ENCODE measurements at places on chromosomes 12 and 14.

GRCh38 chr12:108409481-108409880 lies 70.4 kb upstream of the CMKLR1 start:
- DNase-seq = no peak

DNA sequence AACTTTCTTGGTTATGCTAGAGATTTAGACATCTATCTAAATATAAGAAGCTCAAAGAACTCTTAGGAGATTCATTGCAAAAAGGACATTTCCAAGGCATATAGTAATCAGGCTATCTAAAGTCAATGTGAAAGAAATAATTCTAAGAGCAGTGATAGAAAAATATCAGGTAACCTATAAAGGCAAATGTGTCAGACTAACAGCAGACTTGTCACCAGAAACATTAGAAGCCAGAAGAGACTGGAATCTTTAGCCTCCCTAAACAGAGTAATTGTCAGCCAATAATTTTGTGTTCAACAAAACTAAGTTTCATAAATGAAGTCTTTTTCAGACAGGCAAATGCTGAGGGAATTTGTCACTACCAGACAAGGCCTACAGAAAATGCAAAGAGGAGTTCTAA lies 122.0 kb upstream of the SCAF11 start:
- DNase-seq = no peak

DNA sequence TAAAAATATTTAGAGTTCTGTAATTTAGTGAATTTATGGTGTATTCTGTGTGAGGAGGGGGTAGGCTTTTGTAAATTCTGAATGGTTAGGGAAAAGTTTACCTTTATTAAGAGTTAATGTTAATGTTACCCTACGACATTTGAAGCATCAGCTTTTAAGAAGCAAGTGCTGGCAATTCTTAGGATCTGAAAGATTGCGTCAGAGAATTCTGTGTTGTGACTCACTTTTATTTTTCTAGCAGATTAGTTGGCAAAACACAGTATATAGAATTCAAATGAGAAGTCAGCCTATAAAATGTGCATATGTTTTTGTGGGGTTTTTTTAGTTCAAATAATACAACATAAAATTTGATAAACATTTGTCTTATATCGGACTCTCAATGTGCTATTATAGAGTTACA lies 97.6 kb downstream of the RAD52 start:
- DNase-seq = no peak

GRCh38 chr12:13891902-13892301 lies 89.5 kb downstream of the GRIN2B start:
- no peak for DNase-seq

DNA sequence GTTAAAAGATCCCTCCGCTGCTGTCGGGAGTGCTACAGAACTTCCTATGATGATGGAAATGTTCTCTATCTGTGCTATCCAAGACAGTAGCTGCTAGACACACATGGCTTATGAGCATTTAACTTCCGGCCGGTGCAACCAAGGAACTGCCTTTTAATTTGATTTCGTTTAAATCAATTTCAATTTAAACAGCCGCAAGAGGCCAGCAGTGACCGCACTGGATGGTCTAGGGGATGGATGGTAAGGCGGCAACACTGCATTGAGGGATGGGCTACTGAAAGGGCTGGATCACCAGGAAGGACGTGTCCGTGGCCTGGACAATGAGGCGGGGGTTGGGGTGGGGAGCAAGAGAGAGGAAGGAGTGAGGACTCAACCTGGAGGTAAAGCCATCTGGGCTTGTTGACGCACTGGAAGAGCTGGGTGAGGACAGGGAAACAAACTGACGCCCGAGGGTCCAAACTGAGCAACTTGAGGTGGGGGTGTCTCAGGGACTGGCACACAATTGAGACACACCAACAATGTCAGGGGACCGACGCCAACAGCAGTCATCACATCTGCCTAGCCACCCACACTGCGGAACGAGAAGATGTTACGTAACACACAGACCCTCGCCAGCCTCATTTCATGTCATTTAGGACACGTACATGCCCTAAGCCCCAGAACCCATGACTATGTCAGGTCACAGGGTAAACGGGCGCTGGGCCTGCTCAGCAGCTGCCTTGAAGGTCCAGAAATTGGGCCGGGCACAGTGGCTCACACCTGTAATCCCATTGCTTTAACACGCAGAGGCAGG lies 57.6 kb downstream of the SCARB1 start:
- no peak for DNase-seq

- DNase-seq = peak; percentile 41
These were observed 13.7 kb downstream of the FOXJ2 start for GRCh38 chr12:8045952-8046944.

DNA sequence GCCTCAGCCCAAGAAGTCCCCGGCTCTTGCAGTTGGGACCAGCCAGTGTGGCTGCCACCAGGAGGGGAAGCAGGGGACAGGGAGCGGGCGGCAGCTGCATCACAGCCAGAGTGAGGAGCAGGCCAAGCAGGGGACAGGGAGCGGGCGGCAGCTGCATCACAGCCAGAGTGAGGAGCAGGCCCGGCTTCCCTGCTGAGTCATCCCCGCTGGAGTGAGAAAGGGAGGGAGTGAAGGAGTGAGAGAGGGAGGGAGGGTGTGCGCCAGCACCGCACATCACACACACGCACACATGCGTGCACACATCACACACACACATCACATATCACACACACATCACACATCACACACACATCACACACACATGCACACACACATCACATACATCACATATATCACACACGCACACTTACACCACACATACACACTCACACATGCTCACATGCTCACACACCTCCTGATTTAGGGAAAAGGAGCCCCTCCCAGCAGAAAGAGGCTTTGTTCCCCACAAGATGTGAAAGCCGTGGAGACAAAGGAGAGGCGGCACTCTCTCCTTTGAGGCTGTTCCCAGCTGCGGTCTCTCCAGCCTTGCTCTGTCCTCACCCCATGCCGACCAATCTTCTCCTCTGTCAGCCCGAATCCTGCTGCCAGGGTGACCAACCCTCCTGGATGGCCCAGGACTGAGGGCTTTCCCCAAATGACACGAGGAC lies 16.7 kb upstream of the ZDHHC22 start:
- DNase-seq = no peak

DNA sequence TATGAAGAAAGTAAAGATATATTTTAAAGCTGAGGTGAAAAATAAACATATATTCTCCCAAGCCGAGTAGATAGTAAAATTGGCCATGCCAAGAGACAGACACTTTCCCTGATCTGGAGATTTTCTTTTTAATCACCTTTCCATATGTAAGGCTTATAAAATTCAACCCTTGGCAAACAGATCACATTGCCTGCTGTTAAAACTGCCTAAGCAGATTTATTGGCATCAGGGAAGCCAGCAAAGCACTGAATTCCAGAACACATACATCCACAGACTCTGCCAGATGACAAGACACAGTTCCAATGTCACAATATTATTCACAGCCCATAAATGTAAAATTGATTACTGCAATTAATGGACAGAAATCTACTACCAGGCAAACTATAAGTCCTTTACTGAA lies 78.2 kb upstream of the GARIN2 start:
- peak; percentile 82 for DNase-seq

DNA sequence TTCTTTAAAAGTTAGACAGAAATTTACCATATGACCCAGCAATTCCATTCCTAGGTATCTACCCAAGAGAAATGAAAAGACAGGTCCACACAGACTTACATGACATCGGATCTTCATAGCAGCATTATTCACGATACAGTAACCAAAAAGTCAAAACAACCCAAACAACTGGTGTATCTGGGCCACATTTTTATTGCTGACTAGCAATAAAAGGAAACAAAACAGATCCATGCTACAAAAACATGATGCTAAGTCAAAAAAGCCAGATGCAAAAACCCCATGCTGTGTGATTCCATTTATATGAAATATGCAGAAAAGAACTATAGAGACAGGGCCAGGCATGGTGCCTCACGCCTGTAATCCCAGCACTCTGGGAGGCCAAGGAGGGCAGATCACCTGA lies 12.9 kb downstream of the TMEM120B start:
- DNase-seq = no peak

- no peak for DNase-seq
These were observed 72.4 kb downstream of the MAP1LC3B2 start for GRCh38 chr12:116631619-116632018.

- DNase-seq = no peak
These were observed 797.1 kb downstream of the NRXN3 start for GRCh38 chr14:78967111-78967809.

DNA sequence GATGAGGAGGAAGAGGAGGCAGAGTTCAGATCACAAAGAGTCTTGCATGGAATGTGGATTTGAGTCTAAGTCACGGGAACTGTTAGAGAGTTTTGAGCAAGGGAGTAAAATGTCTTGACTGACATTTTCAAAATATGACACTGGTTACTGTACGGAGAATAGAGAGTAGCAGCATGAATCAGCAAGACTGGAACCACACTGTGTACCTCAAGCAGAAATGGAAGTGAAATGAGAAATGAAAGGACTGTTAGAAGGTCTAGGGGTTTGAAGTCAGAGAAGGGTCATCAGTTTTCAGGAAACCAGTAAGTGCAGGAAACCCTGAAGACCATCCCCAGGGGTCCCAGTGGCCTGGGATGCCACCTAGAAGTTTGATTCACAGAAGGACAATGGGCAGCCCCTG lies 236.3 kb downstream of the GALC start:
- no peak for DNase-seq

DNA sequence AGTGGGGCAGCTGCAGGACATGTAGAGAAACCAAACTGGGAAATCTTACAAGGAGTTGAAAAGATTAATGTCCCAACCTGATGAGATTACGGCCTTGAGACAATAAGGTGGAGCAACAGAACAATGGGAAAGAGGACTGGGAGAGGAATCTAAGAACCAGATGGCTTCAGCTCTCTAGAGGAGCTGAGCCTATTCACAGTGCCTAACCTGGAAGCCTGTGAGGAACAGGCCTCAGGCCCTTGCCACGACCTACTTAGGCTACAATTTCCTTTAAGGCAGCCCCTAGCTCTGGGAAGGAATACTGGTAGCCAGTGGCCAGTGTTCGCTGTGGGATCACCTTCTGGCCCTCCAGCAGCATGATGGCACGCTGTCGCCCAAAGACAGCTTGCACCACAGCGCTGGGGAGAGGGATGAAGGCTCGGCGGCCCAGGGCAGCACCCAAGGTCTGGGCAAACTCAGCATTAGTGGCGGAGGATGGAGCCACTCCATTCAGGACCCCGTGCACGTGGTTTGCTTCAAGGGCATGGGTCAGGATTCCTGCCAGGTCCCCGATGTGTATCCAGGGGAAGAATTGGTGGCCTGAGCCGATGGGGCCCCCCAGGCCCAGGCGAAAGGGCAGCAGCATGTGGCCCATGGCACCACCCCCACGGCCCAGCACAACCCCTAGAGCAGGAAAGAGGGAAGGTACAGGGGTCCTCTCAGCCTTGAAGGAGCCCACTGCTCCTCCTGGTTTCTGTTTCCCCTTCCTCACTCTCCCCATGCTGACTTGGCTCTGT lies 2.6 kb downstream of the SDR39U1 start:
- DNase-seq = no peak

GRCh38 chr12:19965196-19966038 lies 402.9 kb upstream of the PDE3A start:
- DNase-seq = no peak

DNA sequence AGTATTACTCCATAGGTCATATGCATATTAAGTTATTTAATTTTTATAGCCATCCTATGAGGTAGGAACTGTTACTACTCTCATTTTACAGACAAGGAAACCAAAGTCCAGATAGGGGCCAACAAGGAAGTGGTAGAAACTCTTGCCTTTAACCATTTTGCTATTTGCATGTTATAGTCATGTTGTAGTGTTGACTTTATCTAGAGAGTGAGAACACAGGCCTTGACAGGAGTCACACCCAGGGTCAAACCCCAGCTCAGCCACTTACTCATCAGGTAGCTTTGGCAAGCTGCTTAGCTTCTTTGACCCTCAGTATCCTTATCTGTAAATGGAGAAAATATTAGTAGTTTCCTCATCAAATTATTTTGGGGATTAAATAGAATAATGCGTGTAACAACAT lies 156.2 kb downstream of the CAND1 start:
- no peak for DNase-seq

DNA sequence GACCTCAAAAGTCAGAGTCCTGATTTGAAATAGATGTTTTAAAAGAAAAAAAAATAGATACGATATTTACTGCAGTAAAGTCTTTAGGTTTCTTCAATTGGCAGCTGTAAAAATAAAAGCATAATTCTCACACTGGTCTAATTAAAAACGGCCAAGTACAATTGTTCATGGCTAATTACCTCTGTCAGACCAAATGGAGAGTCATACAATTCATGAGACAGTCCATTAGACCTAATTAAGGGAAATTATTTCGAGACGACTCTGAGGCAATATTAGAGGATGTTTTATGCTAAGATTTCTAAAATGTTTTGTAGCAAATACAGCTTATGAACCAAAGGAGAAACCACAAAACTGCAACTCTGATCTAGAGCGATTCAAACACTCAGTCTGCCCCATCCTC lies 131.3 kb downstream of the PHLDA1 start:
- no peak for DNase-seq

DNA sequence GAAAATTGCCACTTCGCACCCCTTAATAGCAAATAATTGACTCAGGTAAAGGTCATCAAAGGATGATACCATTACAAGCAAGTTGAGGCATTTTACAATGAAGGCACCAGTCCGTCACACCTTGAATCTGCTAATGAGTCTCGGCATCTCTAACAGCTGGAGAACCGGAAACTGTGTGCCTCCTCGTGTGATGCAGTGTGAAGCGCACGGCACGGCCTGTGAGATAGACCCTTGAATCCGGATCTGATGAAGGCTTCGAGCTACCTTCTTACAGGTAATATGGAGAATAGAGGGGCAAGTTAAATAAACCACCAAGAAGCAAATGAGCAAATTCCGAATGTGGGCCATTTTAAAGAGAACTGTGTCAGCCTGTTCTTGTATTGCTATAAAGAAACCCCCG lies 19.8 kb upstream of the TUBA1A start:
- no peak for DNase-seq

DNA sequence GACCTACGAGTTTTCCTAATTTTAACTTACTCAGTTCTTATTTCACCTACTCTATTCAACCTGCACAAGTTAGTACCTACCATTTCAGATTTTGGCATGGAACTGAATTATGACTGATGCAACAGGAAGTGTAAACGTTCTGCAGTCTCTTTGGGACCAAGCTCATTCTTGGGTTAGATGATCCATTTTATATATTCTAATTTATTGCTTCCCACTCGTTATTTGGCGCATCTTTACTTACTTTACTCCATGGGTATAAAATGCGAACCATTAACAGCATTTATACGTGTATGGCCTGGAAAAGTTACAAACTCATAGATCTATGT lies 1.0 kb upstream of the EML1 start:
- DNase-seq = no peak

- DNase-seq = no peak
These were observed 266.5 kb downstream of the SLC15A4 start for GRCh38 chr12:128557231-128557630.

DNA sequence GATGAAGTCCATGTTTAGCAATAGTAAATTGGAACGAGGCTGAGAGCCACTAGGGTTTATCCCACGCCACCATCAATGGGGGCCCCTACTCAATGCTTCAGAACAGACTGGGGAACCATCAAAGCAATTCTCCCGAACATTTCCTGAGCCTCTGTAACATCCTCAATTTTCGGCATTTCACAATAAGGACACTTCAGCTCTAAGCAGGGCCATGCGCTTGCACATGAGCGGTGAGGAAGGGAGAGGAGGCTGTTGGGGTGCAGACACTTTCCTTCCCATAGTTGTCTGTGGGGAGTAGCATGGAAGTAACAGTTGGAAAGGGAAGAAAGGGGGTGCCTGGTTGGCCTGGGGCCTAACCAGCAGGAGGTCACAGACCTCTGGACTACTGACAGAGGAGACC lies 129.9 kb upstream of the PRMT8 start:
- DNase-seq = no peak

GRCh38 chr12:108273217-108273616 lies 65.9 kb downstream of the CMKLR1 start:
- no peak for DNase-seq
